ENCODE measurements at places on chromosomes 11 and 22.

DNA sequence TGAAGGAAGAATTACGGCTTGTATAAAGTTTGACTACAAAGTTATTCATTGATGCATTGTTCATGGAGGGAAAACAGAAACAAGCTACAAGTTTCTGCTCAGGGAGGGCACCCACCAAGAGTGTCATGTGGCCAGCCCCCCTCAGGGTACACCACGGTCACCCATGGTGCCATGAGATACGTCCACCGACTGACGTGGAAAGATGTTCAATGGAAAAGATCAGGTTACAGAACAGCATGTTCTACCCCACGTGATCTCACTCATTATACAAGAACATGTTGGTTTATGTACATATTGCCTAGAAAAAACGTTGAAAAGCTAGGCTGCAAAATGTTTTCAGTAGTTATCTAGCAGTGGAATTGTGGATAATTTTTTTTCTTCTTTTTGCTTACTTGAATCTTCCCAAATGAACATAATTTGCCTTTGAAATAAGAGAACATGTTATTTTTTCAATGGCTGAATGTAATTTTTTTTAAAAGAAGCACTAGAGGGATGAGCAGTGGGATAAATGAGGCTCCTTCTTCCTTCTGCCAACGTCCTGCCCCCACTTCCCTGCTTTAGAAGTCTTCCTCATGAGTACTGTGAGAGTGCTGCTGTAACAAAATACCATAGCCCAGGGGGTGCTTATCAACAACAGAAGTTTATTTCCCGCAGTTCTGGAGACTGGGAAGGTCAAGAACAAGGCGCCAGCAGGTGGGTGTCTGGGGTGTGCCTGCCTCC lies 22.5 kb downstream of the RCN1 start:
- no peak for DNase-seq

GRCh38 chr22:36067235-36067558 lies 38.6 kb upstream of the RBFOX2 start:
- DNase-seq, result no peak

DNA sequence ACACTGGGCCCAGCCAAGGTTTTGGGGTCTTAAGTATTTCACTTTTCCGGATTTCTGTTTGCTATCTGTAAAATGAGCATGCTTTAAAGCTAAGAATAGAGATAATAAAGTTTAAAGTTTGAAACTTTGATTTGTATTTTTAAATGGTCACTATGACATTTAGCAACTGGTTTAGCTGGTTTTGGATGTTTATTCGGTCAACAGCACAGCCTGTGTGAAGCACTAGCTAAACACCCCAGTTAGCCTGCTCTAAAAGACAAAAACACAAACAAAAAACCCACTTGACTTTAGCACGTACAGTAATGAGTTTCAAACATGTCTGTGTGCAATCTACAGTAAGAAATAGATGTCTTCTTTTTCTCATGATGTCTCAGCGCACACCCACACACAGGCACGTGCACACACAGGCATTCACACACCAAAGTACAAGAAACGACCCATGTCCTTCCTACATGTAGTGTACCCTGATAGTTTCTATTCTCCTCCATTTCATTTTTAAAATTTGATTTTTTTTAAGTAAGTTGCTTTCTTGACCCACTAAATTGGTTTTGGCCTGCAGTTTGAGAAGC lies 29.4 kb downstream of the SLC1A2 start:
- no peak for DNase-seq

DNA sequence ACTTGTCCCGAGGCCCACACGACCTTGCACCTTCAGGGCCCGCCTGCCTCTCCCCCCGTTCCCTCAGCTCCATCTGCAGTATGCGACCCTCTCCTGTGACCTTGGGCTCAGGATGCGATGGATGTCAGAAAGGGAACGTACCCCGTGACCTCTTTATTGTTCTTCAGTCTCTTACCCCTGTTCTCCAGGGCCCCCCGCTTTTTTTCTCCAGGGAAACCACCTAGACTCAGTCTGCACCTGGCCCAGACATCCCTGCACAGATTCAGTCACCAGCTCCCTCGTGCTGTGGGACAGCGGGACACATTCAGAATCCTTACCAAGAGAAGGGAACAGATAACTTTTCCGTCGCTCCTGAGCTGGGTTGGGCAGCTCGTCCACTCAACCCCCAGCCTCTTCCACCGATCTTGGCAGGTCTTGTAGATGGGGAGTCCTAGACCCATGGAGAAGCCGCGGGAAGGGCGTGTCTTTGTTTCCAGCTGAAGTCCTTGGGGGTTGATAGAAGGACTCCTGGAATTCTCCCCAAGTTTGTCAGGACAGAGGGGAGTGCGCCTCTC lies 1.4 kb upstream of the PHOX2A start:
- DNase-seq, result no peak

- DNase-seq, result no peak
These were observed 144.6 kb downstream of the WT1 start for GRCh38 chr11:32290783-32291182.

- DNase-seq, result no peak
These were observed 50.4 kb upstream of the RBFOX2 start for GRCh38 chr22:36079041-36079440.

- DNase-seq, result no peak
These were observed 78.0 kb upstream of the CTSC start for GRCh38 chr11:88415495-88415894.

DNA sequence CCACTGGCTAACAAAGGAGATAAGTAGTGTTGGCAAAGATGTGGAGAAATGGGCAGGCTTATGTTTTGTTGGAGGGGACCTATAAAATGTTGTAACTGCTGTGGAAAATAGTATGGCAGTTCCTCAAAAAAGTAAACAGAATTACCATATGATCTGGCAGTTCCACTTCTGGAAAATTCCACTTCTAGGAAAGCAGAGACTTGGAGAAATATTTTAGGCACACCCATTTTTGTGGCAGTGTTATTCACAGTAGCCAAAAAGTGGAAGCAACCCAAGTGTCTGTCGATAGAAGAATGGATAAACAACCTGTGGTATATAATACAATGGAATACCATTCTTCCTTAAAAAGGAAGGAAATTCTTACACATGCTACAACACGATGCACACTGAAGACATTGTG lies 57.0 kb upstream of the ADORA2A start:
- no peak for DNase-seq

DNA sequence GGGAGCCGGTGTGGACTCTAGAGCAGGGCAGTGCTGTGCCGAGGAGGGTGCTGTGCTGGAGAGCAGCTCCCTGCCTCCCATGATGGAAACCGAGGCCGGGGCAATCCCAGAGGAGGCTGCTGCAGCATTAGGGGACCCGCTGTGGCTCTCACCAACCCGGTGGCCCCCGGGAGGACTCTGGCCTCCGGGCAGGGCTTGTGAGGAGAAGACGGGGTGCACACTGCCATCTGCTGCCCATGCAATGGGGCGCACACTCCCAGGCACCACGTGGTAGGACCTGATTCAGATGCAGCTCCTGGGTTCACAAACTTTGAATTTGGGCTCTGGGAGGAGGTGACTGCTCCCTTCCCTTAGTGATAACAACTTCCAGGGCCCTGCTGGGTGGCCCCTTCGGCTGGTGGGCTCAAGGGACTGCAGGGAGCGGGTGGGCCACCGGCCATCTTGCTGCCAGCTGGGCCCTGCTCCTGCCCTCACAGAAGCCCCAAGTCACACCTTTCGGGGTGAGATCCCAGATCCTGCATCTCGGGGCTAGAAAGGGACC lies 93.8 kb upstream of the FGF3 start:
- no peak for DNase-seq

DNA sequence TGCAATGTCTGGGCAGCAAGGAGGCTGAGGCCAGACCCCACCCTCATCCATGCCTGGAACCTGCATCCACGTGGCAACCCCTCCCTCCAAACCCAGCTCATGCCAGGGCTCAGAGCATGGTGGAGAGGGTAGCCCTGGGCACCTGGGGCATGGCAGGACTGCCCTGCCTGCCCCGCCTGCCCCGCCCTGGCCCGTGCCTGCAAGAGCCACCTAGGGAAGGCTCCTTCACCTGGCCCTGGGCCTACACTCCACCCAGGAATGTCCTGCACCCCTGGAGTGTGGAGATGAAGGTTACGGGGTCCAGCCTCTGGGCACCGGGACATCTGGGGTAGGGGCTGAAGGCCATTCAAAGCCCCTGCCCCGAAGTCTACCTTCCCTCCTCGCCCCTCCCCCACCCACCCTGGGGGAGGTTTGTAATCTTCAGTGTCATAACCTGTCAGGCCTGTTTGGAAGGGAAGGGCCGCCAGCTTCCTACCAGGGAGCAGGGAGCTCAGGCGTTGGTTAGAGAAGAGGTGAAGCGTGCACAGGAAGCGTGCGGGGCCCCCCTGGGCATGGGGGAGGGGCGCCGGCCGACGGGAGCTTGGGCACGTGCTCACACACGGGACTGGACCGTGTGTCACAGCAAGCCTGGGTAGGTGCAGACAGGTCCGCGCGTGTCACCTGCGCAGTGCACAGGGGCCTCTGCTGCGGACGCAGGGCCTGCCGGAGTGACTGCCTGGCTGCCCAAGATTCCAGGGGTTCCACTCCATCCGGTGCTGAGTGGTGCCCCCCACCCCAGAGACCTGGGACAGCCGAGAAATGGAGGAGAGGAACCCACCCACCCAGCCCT lies 30.7 kb upstream of the TH start:
- DNase-seq, result no peak

DNA sequence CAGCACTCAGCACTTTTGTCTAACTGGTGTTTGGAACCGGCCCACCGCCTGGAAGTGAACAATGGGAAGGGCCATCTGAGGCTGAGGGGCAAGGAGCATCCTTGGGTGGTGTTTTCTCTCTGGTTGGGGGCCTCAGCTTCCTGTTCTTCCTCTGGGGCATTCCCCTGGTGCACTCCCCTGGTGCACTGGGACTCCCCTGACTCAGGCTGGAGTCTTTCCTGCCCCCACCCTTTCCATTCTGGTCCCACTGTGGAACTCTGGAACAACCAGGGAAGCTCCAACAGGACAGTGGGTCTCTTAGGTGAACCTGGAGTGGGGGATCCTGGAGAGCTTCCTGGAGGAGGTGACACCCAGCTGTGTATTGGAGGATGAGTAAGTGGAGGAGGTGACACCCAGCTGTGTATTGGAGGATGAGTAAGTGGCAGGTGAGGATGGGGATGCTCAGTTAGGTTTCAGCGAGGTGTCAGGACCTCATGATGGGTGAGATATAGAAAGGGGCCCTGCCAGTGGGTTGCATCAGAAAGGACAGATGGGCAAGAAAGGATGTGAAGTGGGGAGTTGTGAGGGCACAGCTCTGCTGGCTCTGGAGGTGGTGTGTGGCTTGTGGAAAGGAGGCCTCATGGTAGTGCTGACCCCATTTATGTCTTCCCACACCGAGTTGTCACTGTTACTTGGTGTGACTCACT lies 132.1 kb downstream of the OSBP2 start:
- no peak for DNase-seq

DNA sequence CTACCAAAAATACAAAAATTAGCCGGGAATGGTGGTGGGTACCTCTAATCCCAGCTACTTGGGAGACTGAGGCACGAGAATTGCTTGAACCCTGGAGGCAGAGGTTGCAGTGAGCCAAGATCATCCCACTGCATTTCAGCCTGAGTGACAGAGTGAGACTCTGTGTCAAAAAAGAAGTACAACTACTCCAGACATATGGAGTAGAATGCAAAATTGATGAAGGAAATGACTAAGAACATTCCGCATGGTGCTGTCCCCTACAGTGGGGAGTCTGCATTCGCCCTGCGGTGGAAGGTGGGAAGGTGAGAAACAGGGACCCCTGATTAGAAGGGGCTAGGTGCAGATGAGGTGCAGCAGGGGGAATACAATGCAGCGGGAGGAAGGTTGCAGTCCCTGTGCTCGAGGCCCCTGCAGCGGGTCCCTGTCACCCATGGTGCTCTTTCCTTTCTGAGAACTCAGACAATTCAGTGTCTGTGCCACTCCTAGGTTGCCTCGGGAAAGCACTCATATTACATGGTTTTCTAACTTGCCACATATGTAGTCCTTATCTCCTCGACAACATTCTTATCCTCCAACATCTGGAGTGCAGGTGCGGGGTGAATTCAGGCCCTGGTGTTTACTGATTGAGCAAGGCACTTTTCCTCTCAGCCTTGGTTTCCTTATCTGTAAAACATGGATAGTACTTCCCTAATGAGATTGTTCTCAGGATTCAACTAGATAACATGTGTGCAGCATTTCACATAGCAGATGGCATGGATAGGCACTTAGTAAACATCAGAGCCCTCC lies 5.2 kb downstream of the POLD4 start:
- no peak for DNase-seq

DNA sequence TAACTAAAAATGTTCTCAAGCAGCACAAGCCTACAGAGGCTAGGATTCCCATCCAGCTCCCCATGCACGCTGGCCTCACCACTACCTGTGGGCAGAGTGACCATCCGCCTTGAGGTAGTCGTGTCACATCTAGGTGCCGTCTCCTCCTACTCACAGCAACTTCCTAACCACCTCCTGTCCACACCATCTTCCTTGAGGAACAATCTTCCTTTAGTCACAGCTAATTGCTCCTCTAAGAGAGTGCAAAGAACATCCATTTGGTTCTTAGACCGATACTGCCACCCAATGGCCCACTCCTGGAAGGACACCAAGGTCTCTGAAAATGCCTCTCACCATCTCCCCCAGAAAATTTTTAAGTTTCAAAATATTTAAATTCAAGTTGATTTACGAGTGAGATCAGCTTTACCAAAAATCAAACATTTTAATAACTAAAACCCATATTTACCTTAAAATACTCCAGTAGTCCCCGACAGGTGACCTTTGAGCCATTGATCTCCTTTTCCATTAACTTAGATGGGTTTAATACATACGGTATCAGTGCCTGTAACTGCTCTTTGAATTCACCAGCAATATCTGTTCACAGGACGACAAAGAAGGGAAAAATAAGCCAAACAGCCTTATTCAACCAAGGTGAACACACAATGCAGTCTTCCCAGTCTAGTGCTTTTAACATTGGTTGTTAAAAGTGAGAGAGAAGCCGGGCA lies 21.7 kb upstream of the PLAAT3 start:
- DNase-seq, result peak; percentile 76

GRCh38 chr22:44186121-44186510 lies 5.4 kb downstream of the PARVG start:
- DNase-seq, result no peak

- DNase-seq, result no peak
These were observed 8.5 kb upstream of the FXYD6 start for GRCh38 chr11:117884994-117885393.

DNA sequence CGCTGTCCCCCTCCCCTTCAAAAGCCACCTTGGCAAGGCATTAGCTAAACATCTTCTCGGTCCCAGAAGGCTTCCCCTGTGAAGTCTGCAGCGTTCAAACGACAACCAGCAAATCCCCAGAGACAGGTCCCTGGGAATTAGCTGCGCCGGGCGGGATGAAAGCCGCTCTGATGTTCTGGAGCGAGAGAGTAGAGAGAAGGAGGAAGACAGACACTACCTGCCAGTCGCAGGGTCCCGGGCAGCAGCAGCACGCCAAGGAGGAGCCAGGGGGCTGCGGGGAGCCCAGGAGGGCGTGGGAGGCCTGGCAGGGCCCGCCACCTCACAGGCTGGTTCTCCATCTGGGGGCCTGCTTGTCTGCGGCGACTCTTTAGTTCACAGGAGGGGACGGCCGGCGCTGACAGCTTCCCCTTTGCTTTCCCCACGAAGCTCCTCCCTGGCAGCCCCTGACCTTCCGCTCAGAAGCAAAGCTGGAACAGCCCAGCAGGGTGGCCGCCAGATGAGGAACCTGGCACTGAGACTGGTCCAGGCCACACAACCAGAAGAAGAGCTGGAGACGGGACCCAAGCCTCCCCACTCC lies at the start of gene NFAM1:
NFAM1 (minus strand) TSS at position 384 of the 577 bp plus-strand sequence; CDS start at position 338, 46 bp downstream.
- DNase-seq, result no peak
